ENCODE measurements at places on chromosomes 4 and X.

GRCh38 chr4:105755375-105755774 lies 46.8 kb downstream of the GSTCD start:
- DNase-seq, result no peak

DNA sequence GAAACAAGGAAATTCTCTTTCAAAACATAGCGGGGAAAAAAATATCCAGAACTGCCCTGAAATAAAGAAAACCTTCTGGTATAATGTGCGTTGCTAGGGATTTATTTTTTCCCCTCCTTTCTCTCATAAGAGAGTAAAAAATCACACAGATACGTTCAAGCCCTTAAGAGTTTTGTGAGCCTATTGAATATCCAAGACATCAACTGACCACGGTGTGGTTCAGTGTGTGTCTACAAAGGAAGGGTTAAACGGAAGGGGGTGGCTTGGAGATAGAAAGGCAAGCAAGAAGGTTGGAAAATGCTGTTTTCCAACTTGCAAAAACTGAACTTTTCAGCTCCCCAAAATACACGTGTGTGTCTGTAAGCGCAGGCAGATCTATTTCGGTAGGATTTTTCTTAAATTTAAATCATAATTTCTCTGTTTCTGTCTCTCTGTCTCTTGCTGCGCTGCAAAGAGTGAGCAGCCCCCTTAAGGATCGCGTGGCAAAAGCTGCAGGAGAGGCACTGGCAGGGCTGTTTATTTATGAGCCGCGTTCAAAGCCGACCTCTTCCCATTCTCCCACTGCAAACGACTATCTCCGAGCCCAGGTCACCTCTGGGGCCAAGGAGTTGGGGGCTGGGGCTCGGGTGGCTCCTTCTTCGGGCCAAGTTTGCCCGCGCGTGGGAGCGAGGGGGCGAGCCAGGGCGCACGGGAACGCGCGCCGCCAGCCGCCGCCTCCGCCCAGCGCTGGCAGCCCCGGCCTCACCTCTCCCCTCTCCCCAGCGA lies 492 bp upstream of the SLIT2 start:
- no peak for DNase-seq

DNA sequence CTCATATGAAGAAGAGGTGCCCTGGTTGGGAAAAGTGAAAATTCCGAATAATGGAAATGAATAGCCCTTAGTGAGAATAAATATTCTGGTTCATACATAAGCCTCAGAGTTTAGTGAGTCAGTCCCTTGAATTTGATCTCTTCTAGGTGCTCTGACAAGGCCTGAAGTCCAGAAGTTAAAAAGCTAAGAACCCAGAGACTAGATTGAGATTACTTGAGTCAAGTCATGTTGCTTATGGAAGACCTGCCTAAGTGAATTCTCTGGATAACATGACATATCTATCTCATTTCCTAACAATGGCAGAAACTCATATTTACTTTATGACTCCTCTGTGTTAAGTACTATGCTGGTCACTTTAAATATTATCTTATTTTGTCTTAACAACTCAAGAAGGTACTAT lies 10.5 kb upstream of the PRSS48 start:
- DNase-seq, result no peak

- DNase-seq, result no peak
These were observed 41.2 kb upstream of the RNF150 start for GRCh38 chr4:141174457-141174856.

DNA sequence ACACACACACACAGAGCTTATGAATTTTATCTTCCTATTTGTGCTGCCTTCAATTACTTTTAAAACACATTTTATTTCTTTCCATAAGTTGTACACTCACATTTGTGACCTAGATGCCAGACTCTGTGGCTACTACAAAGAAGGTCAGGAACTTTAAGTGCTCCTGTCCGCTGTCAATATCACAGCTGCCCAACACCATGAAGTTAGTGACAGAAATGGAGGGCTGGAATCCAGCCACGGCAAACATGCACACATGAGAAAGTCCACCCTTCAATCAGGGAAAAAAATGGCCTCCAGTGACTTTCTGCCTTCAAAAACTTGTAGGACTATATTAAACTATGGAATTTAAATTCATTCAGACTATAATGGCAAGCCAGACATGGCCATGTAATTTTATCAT lies 334.4 kb upstream of the FSTL5 start:
- no peak for DNase-seq

GRCh38 chrX:9189286-9189685 lies 155.4 kb upstream of the FAM9B start:
- DNase-seq, result no peak

GRCh38 chrX:318068-318738 lies 393 bp downstream of the GTPBP6 start:
- DNase-seq, result peak; percentile 95

DNA sequence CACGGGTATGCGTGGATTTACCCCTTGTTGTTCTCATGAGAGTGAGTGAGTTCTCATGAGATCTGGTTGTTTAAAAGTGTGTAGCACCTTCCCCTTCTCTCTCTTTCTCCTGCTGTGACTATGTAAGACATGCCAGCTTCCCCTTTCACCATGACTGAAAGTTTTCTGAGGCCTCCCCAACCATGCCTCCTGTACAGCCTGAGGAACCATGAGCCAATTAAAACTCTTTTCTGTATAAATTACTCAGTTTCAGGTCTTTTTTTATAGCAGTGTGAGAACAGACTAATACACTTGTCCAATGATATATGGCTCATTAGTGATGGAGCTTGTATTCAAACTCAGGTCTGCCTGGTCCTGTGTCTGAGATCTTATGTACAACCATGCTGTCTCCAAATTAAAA lies 28.5 kb upstream of the RTL3 start:
- DNase-seq, result no peak

DNA sequence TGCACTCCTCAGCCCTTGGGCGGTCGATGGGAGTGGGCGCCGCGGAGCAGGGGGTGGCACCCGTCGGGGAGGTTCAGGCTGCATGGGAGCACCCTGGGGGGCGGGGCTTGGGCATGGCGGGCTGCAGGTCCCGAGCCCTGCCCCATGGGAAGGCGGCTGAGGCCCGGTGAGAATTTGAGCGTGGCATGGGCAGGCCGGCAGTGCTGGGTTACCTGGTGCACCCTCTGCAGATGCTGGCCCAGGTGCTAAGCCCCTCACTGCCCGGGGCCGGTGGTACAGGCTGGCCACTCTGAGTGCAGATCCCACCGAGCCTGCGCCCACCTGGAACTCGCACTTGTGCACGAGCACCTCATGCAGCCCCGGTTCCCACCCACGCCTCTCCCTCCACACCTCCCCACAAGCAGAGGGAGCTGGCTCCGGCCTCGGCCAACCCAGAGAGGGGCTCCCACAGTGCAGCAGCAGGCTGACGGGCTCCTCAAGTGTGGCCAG lies 556.3 kb downstream of the GALNTL6 start:
- no peak for DNase-seq
